Karpas-422 (cell line): ENCODE measurements at places on chromosomes 1 and 21. TPM values are rescaled to one million over a fixed set of nuclear protein-coding genes. Genes with fewer than 3 reads are reported as not detected.

CFHR3 gene
- total RNA-seq = not detected in 2 replicates

PERM1 gene
- not detected in 2 replicates for total RNA-seq

THRAP3 gene
- total RNA-seq = 47.0 and 56.2 TPM in 2 replicates

SPRR2G gene
- not detected in 2 replicates for total RNA-seq

VSIG8 gene
- total RNA-seq = not detected in 2 replicates

C1orf185 gene
- total RNA-seq = not detected in 2 replicates

SH2D1B gene
- not detected in 2 replicates for total RNA-seq

LCA5L gene
- total RNA-seq = 0.25 TPM in 1 of 2 replicates, not detected in the other

GUCA2A gene
- total RNA-seq = not detected in 2 replicates

DAB1 gene
- 0.78 and 0.83 TPM in 2 replicates for total RNA-seq

MARK1 gene
- 0.90 and 1.3 TPM in 2 replicates for total RNA-seq

LAD1 gene
- total RNA-seq = 0.76 and 1.2 TPM in 2 replicates
